AG08396 (cell line): ENCODE measurements at places on chromosomes 5 and 9.

GRCh38 chr5:149618581-149619248 lies 37.4 kb downstream of the ARHGEF37 start:
- peak; percentile 70 for DNase-seq

DNA sequence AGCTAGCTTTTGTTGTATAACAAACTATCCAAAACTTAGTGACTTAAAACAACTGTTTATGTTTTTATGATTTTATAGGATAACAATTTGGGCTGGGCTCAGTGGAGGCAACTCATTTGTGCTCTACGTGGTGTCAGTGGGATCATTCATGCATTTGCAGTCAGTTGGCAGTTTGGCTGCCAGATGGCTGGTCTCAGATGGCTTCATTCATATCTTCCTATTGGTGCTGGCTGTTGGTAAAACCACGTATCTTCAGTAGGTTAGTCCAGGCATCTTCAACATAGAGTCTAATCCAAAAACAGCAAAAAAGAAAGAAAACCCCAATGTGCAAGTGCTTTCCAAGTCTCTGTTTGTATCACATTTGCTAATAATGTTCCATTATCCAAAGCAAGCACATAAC lies 51.7 kb upstream of the RIC1 start:
- DNase-seq: no peak

- DNase-seq: no peak
These were observed 60.6 kb downstream of the VPS13A start for GRCh38 chr9:77237896-77238295.

DNA sequence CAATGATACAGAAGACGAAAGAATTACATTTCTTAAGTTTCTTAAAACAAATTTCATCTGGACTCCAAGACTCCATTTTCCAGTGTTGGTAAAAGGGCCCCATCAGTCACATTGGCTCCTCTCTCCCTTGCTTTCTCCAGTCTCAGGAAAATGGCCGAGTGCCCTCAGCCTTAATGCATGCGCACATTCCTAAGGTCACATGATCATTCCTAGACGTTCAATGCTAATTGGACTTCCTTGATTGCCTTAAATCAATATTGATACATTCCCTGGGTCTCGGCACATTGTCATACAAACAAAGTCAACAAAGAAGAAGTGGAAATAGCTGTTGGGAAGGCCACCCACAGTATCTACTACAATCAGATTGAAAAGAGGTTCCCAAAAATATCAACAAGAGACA lies 413.6 kb upstream of the GRAMD2B start:
- no peak for DNase-seq

GRCh38 chr9:123488722-123489321 lies 132.8 kb downstream of the CRB2 start:
- DNase-seq: no peak

DNA sequence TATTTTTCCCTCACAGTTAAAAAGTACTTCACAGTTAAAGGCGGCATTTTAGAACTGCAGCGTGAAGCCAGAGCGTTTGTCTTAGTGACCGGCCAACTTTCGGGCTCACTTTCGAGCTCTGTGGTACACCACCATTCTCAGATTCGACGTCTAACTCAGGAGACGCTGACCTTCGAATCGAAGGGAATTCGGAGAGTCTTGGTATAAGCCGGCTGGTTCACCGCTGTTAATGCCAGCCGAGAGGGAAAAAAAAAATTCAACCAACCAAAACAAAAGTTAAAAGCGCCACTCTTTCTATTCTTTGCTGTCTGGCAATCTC lies 544 bp upstream of the SNX24 start:
- DNase-seq: no peak

- DNase-seq: no peak
These were observed 13.2 kb upstream of the GLRA1 start for GRCh38 chr5:151937851-151938250.

DNA sequence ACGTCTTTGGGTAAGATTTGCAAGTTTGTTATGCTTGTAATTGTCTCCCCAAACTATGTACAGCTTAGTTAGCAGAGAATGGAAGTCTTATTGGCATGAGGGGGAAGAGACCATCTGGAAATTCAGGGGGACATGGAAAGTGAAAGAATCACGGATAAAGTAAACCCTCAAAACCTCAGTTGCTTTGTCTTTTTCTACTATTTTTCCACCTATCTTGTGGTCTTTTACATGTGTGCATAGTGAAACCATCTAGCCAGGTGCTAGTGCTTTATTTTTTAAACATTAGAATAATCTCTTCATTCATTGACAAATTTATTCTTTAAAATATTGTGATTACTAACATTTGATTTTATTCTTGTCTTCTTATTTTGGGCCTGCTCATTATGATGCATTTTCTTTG lies 441.1 kb upstream of the RORB start:
- DNase-seq: no peak

DNA sequence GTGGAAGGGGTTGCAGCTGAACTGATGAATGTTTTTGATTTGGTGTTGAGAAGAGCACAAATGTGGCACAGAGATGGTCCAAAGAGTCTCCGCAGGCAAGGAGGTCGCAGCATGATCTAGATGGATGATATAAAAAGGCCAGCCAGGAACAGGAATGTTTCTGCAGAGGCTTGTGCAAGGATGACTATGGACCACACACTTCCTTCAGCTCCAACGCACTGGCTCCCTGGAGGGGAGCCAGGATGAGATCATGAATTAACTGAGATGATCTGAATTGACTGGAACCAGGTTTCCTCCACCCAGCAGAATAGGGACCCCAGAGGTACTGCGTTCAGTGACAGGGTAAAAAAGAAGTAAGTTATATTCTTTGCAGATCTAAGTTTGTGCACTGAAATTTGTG lies 89.0 kb downstream of the ARSB start:
- peak; percentile 49 for DNase-seq

DNA sequence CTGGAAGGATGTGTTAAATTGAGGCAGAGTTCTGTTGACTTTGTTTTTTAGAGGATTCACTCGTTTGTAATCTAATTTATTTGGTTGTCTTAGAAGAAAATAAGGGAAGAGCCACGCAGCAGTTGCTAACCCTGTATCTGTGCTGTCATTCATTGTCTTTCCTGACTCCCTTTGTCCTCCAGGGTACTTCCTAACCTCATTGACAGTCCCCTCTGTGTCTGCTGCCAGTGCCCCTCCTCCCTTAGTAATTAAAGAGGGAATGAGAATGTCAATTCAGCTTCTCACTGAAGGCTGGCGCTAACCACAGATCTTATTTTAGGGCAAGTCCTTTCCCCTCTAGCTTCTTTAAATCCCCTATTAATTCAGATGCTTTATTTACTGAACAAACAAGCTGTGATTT lies 84.0 kb downstream of the MAST4 start:
- no peak for DNase-seq
